CD8-positive, alpha-beta memory T cell (primary cell): ENCODE measurements at places on chromosomes 4 and X. TPM values are rescaled to one million over a fixed set of nuclear protein-coding genes. Genes with fewer than 3 reads are reported as not detected.
A peak's percentile ranks its signal among the peaks of the same experiment; 100 is the strongest.

- DNase-seq, result no peak
Measured at GRCh38 chr4:31737419-31737818, 1017.2 kb downstream of the PCDH7 start.

DNA sequence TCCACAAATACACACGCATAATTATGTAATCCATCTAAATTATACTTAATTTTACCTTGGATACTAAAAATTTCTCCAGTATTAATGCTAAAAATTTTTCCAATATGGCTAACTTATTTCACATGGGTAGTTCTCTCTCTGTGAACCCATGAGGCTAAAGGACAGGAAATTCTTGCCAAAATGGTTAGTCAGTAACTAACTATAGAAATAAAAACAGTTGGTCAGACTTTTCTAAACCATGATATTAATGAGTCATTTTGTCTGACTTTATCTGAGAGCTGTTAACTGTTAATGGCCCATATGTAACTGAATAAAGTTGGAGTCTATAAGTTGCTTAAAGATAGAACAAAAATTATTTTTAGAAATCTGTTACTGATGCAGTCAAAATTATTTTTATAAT, 549.4 kb downstream of the TLL1 start:
- no peak for DNase-seq

- DNase-seq, result no peak
Measured at GRCh38 chr4:111450867-111451266, 694.4 kb upstream of the FAM241A start.

GRCh38 chrX:122439831-122440230, 744.2 kb upstream of the GRIA3 start:
- no peak for DNase-seq

DNA sequence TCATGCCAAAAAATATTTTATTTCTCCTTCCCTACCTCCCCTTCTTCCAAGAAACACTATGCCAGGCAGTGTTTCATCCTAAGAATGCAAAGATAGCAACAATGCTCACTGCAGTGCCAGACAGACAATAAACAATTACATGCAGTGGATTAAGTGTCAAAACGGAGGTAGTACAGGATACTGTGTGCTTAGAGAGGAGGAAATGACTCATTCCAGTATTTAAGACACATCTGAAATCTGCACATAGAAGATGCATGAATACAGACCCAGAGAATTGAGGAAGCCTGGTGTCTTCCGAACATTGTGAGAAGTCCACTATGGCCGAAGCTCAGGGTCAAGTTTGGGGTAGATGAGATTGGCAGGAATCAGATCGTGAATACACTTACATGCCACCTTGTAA, 326.4 kb downstream of the PPP3CA start:
- no peak for DNase-seq

DNA sequence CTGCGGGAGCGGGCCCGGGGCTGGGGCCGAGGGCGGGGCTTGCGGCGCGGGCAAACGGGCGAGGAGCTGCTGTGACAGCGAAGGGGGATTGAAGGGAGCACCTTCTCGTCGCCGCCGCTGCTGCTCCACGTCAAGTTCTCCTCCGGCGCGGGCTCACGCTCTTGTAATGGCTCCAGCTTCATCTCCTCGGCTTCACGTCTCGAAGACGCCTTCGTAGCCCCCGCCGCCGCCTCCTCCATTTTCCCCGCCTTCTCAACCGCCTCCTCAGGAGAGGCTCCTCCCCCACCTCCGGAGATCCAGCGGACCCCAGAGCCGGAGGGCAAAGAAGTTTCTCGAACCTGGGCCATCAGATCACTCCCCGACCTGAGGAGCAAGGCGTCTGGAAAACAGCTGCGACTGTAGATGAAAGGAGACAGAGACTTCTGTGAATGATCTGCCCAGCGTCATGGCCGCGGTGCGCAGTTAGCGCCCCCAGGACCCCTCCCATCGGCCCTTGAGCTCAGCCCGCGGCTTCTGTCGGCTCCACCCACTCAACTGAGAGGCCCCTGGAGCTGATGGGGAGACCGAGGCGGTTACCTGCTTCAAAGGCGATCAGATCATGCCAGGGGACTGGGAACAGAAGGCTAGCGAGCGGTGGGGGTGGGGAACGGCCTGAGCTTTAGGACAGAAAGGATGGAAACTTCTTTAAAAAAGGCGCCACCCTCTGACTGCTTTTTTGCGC, 895 bp downstream of the USP51 start:
- peak; percentile 75 for DNase-seq

- peak; percentile 59 for DNase-seq
Measured at GRCh38 chr4:113673450-113673849, 88.1 kb downstream of the CAMK2D start.

DNA sequence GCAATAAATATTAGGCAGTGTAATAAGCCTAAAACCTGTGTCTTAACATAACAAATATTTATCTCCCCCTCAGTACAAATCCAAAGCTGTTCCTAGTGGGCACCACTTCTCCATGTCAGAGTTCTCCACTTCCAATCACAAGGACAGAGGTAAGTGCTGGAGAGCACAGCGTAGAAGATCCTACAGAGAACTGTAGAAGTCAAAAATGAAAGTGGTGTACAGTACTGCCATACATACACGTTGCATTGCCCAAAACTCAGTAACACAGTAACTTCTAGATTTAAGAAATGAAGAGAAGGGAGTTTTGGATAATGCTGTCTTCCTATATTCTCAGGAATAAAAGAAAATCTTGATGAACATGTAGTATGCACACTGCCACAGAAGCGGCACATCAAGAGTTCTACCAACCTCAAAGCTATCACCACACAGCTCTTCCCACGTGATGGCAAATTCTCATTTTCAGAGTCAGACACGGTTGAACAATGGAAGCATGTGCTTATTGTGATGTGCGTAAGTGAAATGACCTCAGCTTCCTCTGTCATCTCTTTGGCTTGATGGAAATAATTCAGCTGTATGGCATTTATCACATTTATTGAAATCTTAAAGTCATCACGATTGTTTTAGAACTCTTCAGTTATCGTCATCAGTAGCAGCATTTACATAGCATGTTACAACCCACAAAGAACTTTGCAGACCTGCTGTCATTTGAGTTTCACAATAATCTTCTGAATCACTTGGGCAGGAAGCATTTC, 27.1 kb upstream of the SPANXN4 start:
- DNase-seq, result no peak

DNA sequence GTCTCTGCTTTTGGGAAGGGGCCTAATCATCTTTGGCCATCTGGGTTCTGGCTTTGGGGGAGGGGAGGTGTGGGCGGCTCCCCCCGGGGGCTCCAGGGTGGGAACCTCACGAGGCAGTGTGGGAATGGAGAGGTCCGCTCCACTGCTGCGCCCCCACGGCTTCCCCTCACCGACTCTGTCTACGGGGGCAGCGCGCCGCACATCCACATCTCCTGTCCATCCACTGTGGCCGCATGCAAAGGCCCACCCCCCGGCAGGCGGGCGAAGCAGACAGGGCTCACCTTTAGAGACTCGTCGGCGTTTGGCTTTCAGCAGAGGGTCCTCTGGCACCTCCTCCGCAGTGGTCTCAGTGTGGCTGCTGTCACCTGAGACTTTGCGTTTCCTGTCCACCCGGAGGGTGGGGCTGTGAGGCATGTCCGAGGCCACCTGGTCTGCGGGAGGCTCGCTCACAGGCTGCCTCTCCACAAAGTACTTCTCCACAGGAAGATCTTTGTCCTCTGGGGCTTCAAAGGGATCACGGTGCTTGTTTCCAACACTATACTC, 33.6 kb downstream of the BCOR start:
- DNase-seq, result no peak

Gene GALNT7
- 16.7 TPM for total RNA-seq

Gene APELA
- total RNA-seq, result not detected

GRCh38 chr4:62199291-62199810, 999.2 kb downstream of the ADGRL3 start:
- DNase-seq, result no peak

DNA sequence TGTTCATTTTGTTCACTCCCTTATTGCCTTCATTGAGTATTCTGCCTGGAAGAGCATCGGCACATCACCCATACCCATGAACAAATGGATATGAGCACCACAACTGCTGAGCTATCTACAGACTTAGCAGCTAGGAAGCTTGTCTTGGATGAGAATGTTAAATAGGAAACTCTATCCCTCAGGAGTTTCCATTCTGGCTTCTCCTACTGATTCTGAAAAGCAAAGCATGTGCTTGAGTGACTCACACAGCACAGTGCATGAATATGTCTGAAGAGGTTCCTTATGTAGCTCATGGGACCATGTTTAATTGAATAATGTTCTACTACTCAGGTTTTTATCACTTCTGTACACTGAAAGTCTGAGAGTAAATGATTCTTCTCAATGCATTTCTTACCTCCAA, 57.3 kb upstream of the MXRA5 start:
- no peak for DNase-seq

DNA sequence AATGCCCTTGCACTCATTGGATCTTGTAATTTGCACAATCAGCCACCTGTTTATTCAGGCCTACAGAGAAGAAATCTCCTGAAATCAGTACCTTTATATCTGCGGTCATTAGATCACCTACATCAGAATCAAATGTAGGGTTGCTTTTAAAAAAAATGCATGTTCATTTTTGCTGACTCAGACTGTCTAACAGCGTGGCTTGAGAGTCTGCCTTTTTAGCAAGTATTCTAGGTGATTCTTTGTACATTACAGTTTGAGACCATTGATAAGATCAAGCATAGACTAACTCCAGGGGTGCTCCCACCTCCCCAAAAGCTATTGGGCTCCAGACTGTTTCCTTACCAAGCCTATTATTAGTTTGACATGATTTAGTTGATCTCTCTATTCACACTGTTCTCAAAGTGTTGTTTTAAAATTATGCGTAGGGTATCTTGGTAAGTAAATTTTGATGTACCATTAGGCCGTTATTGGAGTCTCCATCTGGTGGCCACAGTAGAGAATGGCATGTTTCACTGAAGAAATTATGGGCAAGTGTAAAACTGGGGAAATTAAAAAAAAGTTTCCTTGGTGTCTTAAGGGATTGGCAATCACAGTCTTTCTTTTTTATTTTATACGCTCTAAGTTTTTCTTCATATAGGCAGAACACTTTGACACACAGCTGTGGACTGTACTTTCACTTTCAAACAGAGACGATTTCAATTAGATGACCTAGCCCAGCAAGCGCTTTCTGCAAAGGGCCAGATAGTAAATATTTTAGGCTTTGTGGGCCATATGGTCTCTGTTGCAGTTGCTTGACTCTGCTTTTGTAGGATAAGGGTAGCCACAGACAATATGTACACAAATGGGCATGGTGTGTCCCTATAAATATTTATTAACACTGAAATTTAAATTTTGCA, 33.7 kb upstream of the MSL3 start:
- DNase-seq, result no peak

GRCh38 chr4:88333741-88334405, 44.8 kb upstream of the HERC6 start:
- no peak for DNase-seq

DNA sequence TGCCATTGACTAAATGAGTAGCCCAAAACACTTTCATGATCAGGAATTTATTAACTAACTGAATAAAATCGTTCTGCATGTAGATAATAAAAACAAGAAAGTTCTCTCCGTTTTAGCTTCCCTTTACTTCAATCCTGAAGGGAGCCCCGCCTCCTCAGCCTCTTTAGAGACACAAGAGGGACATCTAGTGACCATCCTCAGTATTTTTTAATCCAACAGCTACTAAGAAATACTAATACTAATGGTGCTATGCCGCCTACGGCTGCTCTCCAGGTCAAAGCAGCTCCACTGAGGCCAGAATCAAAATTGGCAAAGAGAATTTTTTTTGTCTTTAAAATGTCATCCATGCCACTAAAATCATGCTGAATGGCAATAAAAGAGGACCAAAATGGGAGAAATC, 3.2 kb upstream of the PCDH19 start:
- no peak for DNase-seq

Gene GC
- not detected for total RNA-seq

Gene MTM1
- total RNA-seq, result 19.5 TPM

DNA sequence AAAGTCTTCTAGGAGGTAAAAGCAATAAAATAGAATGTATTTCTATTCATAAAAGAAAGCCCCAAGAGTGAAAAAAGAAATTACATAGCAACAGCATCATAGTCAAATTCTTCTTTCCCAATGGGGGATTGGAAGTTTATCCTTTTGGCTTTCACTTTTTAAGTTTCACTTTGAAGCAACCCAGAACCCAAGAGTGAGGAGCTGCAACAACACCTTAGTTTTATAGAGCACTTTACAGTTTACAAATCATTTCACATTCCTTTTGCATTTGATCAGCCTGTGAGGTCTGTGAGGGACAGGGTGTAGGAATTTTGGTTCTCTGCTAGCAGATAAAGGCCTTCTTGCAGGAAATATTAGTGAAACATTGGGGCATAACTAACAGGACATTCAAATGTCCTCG, 112.0 kb upstream of the NDP start:
- DNase-seq, result no peak
